ENCODE measurements at places on chromosomes 5 and 9.

- DNase-seq: no peak
- H3K27ac ChIP-seq: no peak overlapping the region
- H3K27me3 ChIP-seq: peaks cover 36% of the 10 kb centered on the region
Observed at GRCh38 chr9:108474356-108474755, 381.4 kb downstream of the ACTL7B start.

GRCh38 chr5:14779975-14780374 is 91.6 kb downstream of the ANKH start:
- H3K4me3 ChIP-seq: no peak overlapping the region
- no peaks in the 10 kb centered on the region for H3K27me3 ChIP-seq
- H3K36me3 ChIP-seq: peaks cover 6% of the 10 kb centered on the region
- H3K4me1 ChIP-seq: peaks cover 4% of the 10 kb centered on the region

GRCh38 chr5:82821846-82822633 is 255.2 kb downstream of the TMEM167A start:
- H3K4me3 ChIP-seq: no peak overlapping the region
- H3K36me3 ChIP-seq: no peaks in the 10 kb centered on the region
- H3K4me1 ChIP-seq: peaks cover 12% of the 10 kb centered on the region
- H3K27me3 ChIP-seq: no peaks in the 10 kb centered on the region
- peak overlapping the region; percentile 53 for H3K27ac ChIP-seq

- H3K4me3 ChIP-seq: no peak overlapping the region
- peaks cover 3% of the 10 kb centered on the region for H3K4me1 ChIP-seq
- peaks cover 6% of the 10 kb centered on the region for H3K36me3 ChIP-seq
- DNase-seq: no peak
- no peaks in the 10 kb centered on the region for H3K27me3 ChIP-seq
- no peak overlapping the region for H3K27ac ChIP-seq
Observed at GRCh38 chr5:145658435-145658834, 176.7 kb downstream of the PRELID2 start.

GRCh38 chr9:79969393-79970145 is 397.8 kb downstream of the TLE4 start:
- H3K27ac ChIP-seq: no peak overlapping the region
- no peaks in the 10 kb centered on the region for H3K4me1 ChIP-seq
- H3K36me3 ChIP-seq: no peaks in the 10 kb centered on the region
- no peak overlapping the region for H3K4me3 ChIP-seq
- no peak for DNase-seq
- peaks cover 36% of the 10 kb centered on the region for H3K27me3 ChIP-seq

- peak overlapping the region; percentile 32 for H3K4me3 ChIP-seq
- H3K27me3 ChIP-seq: peaks cover 13% of the 10 kb centered on the region
- DNase-seq: no peak
- H3K4me1 ChIP-seq: peaks cover 20% of the 10 kb centered on the region
Observed at GRCh38 chr9:132187121-132187620, 25.3 kb downstream of the NTNG2 start.

DNA sequence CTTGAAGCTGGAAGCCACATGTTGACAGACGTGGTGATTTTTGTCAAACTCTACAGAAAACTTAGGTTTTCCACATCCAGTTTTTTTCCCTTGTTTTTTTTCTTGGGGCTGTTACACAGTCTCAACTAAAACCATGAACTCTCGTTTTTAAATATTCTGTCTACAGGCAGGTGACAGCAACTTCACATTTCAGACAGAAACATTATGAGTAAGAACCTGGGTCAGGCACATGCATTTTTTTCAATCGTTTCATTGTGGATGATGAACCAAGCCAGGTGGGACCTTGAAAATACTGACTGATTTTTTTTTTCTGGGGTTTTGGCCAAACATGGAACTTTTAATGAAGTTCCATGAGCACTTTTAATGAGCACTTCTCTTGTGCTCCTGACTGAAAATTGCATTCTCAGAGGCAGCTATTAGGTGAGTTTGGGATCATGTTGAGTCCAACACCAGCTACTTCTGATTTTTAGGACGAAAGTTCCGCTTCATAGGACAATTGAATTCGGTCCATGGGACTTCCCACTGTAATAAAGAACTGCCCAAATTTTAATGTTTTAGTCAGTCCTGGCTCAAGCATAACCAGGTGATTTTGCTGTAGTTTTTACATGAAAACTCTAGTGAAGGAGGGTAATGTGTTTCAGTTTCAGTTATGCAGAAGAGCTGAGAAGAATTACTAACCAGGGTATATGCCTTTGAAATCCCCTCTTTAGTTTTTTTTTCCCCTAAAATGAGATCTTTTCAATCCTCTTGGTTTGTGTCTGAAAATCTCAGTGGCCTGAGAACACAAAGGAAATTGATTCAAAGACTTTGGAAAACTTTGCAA is 93.2 kb upstream of the ADAMTS16 start:
- H3K4me3 ChIP-seq: no peak overlapping the region
- H3K4me1 ChIP-seq: peaks cover 6% of the 10 kb centered on the region
- no peaks in the 10 kb centered on the region for H3K27me3 ChIP-seq
- no peaks in the 10 kb centered on the region for H3K36me3 ChIP-seq

DNA sequence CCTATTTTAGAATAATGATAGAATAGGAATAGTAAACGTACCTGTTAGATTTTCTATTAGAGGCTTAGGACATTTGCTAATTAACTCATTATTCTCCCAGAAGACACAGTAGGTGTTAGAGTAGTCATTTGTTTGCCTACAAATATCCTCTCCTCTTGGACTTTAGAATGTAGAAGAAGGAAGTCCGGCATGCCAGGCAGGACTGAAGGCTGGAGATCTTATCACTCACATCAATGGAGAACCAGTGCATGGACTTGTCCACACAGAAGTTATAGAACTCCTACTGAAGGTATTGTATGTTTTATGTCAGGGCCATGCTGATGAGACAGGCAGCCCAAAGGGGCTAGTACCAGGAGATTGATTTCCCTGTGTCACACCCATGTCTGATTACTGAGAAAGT is 43.3 kb downstream of the CD180 start:
- peaks cover 26% of the 10 kb centered on the region for H3K36me3 ChIP-seq
- no peak overlapping the region for H3K4me3 ChIP-seq
- H3K27ac ChIP-seq: no peak overlapping the region
- H3K27me3 ChIP-seq: no peaks in the 10 kb centered on the region
- DNase-seq: no peak

- no peaks in the 10 kb centered on the region for H3K27me3 ChIP-seq
- DNase-seq: no peak
- no peaks in the 10 kb centered on the region for H3K36me3 ChIP-seq
- H3K27ac ChIP-seq: no peak overlapping the region
- H3K4me3 ChIP-seq: no peak overlapping the region
Observed at GRCh38 chr5:114561415-114561814, 199.5 kb downstream of the KCNN2 start.

DNA sequence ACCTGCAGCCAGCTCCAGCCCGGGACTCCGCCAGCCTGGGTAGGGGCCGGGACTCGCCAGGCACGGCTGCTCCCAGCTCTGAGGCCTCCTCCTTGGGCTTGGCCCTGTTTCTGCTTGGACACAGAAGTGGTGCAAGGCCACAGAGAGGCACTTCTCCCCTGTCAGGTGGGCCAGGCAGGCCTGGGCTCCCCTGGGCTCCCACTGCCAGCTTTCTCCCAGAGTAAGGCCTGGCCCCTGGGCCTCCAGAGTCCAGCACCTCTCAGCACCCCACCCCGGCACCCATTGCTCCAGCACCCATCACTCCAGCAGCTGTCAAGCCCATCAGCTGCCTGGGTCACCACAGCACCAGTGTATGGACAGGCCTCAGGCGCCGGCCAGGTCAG is 71.1 kb upstream of the LRRTM2 start:
- H3K27me3 ChIP-seq: no peaks in the 10 kb centered on the region
- H3K36me3 ChIP-seq: peaks cover 1% of the 10 kb centered on the region
- H3K27ac ChIP-seq: no peak overlapping the region
- no peak overlapping the region for H3K4me3 ChIP-seq
- H3K4me1 ChIP-seq: peaks cover 18% of the 10 kb centered on the region
- peak; percentile 47 for DNase-seq

- H3K4me1 ChIP-seq: peaks cover 4% of the 10 kb centered on the region
- peaks cover 4% of the 10 kb centered on the region for H3K27me3 ChIP-seq
- no peak for DNase-seq
Observed at GRCh38 chr5:68839019-68839552, 254.7 kb upstream of the SLC30A5 start.

GRCh38 chr9:82436475-82436874 is 447.9 kb downstream of the SPATA31D1 start:
- H3K27ac ChIP-seq: no peak overlapping the region
- no peaks in the 10 kb centered on the region for H3K27me3 ChIP-seq
- DNase-seq: no peak
- no peak overlapping the region for H3K4me3 ChIP-seq
- no peaks in the 10 kb centered on the region for H3K4me1 ChIP-seq
- no peaks in the 10 kb centered on the region for H3K36me3 ChIP-seq

GRCh38 chr5:151872701-151873100 is 52.0 kb downstream of the GLRA1 start:
- H3K36me3 ChIP-seq: no peaks in the 10 kb centered on the region
- no peak for DNase-seq
- no peak overlapping the region for H3K27ac ChIP-seq
- H3K4me3 ChIP-seq: no peak overlapping the region

DNA sequence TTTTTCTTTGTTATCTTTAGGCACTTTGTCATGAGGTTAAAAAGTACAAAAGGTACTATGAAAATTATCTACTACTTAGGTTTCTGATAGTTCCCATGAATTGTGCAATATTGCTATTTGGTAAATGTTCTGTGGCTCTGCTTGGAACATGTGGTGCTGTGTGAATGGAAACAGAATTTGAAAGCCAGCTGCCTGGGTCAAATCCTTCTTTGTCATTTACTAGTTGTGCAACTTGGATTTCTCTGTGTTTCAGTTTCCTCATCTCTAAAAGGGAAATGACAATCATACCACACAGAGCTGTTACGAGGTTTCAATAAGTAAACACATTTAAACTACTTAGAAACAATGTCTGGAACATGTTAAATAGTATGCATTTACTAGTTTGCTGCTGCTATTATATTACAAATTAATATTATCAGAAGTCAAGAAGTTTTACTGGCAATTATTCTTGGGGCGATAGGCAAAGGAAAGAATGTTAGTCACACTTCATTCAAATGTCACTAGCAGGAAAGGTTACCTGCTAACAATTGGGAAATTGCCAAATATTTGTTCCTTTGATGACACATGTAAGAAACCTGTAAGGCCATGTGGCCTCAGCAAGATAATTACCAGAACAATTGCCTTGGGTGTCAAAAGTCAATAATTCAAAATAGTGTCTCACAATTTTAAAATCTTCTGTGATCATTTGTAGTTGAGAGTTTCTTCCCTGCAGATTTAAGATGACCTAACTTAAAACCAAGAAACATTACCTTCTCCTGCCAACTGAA is 184.8 kb downstream of the KIAA0825 start:
- no peak overlapping the region for H3K4me3 ChIP-seq
- no peak for DNase-seq
- H3K4me1 ChIP-seq: peaks cover 4% of the 10 kb centered on the region
- no peaks in the 10 kb centered on the region for H3K27me3 ChIP-seq
- H3K27ac ChIP-seq: no peak overlapping the region
- peaks cover 5% of the 10 kb centered on the region for H3K36me3 ChIP-seq

DNA sequence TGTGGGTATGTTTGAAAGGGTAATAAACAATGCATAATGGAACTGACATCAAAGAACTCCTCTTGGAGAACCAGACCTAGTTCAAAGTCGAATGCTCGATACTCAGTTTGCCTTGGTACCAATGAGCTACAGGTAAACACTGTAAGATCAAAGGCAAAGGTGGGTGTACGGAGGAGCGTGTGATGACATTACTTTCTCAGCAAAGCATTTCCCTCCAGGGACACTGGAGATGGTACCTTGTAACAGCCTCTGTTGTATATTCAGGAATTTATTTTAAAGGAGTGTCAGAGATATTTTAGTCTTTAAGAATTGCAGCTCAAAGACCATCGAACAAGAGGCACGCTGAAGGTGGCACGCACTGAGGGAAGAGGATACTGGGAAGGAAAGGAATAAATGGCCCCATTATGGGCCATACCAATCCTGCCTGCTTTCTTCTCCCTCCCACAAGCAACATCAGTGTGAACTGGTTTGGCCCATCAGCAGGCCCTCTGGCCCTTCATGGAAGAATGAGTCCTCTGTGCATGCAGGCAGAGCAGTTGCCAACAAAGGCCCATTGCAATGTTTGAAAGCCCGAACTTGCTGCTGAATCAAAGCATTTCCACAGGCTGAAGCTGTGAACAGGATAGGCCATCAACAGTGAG is 410.2 kb downstream of the ACTL7B start:
- peak overlapping the region; percentile 17 for H3K27ac ChIP-seq
- peaks cover 18% of the 10 kb centered on the region for H3K4me1 ChIP-seq
- DNase-seq: no peak
- no peak overlapping the region for H3K4me3 ChIP-seq
- H3K27me3 ChIP-seq: peaks cover 23% of the 10 kb centered on the region
- H3K36me3 ChIP-seq: no peaks in the 10 kb centered on the region

GRCh38 chr9:108083796-108084352 is 594.3 kb upstream of the KLF4 start:
- H3K4me1 ChIP-seq: peaks cover 1% of the 10 kb centered on the region
- peaks cover 81% of the 10 kb centered on the region for H3K27me3 ChIP-seq
- H3K36me3 ChIP-seq: no peaks in the 10 kb centered on the region
- H3K27ac ChIP-seq: no peak overlapping the region
- DNase-seq: no peak
- H3K4me3 ChIP-seq: no peak overlapping the region

DNA sequence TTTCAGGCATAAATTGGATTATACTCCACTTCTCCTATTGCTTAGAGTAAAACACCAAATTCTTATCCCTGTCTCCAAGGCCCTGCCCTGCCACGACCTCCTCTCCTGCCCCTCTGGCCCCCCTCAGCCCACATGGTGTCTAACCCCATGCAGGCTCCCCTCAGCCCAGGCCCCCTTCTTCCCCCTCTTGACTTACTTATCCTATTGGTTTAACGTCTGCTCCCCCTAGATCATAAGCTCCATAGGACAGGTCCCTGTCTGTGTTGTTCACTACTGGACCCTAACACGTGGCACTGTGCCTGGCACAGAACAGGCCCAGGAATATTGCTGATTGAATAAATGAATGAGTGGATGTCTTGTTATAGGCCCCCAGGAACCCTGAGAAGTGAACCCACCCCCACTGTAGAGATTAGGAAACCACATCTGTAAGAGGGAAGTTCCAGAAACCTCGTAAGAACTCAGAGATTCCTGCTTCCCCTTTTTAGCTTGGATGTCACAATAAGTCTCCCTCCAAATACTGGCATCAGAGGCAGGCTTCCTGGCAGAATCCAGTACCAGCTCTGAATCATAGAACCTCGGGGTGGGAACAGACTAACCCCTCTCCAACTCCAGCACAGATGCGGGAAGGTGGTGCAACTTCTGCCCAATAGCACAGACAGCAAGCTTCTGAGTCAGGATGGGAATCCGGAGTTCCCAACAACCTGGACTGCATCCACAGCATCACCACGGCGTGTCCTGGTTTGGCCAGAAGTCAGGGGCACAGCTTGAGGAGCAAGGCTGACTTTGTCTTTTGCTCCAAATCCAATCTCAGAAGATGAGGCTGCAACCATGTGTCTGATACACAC is 31.5 kb downstream of the HRH2 start:
- H3K4me1 ChIP-seq: no peaks in the 10 kb centered on the region
- H3K27me3 ChIP-seq: peaks cover 34% of the 10 kb centered on the region
- no peaks in the 10 kb centered on the region for H3K36me3 ChIP-seq
- H3K4me3 ChIP-seq: no peak overlapping the region
- no peak for DNase-seq
